ENCODE measurements at places on chromosomes 12 and 14.

DNA sequence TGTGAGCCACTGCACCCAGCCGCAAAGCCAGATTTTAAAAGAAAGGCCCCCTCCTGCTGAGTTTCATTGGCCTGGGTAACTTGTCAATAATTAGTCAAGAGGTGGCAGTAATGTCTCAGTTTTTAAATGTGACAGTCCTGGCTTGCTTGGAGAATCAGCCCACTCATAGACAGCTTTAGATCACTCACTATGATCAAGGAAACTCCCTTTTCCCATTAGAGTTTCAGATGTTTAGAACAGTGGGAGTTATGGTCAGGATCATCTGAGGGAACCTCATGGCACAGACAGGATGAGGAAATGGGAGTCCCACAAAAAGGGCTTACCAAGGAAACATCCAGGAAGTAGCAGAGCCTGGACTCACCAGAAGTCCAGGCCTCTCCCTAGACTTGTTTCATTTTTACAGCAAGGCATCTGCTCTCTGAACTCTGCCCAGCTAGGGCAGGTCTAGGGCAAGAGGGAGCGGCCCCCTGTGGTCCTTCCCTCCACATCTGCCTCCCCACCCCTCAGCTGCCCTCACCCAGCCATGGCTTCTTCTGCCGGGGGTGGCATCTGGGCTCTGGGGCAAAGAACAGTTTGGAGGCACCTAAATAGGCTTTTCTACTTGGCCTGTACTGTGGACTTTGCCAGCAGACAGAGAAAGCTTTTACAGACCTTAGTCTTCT, 11.2 kb downstream of the BCL2L14 start:
- DNase-seq, result no peak

DNA sequence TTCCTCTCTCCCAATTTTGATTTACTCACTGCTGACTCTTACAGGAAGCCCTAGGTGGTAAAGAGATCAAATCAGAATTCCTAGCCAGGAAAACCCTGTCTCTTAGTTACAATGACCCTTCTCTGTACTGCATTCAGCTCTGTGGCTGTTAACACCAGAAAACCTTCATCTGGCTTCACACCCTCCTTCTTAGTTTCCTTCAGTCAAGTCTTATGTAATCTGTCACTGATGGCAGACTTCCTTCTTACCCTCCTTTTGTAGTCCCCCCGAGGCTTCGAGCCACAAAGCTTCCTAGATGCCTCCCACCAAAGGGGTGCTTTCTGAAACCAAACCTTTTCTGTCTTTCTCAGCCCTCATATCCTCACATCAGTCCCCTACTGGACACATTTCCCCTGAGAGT, 16.5 kb downstream of the NGDN start:
- DNase-seq, result no peak

GRCh38 chr12:92294676-92295440, 149.2 kb upstream of the BTG1 start:
- no peak for DNase-seq

DNA sequence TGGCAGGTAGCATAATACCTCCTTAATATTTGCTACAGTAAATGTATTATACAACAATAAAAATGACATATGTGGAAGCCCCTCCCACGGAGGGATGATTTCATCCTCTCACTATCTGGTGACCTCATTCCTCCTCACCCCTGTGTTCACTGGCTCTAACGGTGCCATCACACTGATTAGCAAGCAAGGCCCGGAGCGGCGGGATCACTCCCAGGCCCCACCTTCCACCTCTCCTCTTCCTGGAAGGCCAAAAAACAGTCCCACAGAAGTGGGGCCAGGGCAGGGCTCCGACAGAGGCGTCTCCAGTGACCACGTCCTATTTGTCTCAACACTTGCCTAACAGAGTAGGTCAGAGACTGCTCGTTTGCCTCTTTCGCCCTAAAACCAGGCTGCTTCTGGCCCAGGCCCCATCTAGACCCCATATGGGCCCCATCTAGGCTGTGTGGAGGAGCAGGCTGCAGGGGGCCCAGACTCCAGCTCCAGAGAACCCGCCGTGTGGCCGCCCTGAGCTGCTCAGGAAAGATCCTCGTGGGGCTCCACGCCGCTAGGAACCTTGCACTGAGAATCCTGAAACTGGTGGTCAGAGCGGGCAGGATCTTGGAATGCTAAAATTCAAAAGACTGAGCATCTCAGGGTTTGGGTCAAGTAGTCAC, 3.7 kb downstream of the SELPLG start:
- DNase-seq, result no peak
